ENCODE measurements at places on chromosomes 16 and 17.

DNA sequence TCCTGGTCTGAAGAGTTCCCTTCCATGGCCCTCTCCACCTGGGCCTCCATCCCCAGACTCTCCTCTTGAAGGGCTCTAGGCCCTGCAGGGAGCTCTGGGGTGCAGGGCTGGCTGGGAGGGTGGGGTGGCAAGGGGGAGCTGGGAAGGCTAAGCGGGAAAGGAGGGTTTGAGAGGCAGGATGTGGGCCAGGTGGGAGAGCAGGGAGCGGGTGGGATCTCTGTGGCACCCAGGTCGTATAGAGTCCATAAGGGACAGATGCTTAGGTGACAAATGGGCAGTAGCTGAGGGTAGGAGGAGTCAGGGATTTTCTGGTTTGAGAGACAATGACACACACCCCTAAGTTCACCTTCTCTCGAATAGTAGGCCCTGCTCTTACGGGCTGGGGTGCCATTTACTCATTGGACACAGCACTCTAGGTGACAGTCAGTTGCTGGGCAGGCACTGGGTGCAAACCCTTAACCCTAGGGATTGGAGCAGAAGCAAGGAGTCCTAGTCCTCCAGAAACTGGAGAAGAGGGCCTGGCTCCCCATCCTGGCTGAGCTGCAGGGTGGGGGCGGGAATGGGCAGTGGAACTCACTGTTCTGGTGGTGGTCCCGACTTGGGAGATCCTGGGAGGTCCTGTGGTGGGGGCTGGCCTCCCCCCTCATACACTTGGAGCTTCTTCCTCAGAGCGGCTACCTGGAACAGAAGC, 15.3 kb downstream of the KIF18B start:
- DNase-seq, result no peak

- no peak for DNase-seq
Observed at GRCh38 chr17:63436523-63437110, 9.5 kb downstream of the CYB561 start.

GRCh38 chr17:9890124-9890523, 14.9 kb downstream of the RCVRN start:
- no peak for DNase-seq

GRCh38 chr17:42111265-42111636, 1.3 kb downstream of the DHX58 start:
- DNase-seq, result no peak

DNA sequence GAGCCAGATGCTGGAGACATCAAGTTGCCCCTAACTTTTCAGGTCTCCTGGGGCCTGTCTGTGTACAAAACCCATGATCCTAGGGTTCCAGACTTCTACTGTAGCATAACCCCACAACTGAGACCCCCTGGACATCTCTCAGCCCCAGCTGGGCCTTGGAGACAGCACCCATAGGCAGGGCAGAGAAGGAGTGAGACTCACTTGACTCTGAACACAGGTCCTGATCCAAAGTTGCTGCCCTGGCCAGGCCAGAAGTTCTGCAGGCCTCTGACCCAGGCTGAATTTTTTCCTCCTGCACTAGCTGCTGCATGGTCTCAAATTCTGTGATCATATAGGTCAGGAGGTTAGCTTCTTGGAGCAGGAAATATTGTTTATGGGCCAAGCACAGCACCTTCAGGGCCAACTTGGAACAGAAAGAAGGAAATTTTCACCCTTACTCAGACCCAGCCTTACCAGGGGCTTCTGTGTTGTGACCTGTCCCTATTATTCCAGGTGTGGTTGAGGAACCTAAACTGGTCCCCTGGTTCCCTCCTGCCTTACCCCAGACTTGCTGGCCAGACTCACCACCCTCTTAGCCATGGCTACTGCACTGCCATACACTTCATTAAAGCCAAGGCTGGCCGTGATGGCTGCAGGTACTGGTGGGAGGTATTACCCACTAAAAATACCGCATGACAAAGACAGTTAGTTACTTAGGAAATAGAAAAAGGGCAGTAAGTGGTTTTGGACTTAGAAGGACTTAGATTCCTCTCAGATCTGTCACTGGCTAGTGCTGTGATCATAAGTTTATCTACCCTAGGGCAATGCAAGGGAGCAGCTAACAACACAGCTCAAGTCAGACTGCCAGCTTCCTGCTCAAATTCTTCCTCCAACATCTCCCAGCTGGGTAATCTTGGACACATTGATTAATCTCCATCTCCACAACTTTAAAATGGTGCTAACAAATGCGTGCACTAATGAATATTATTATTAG, 2180.1 kb downstream of the TP53TG3F start:
- no peak for DNase-seq

DNA sequence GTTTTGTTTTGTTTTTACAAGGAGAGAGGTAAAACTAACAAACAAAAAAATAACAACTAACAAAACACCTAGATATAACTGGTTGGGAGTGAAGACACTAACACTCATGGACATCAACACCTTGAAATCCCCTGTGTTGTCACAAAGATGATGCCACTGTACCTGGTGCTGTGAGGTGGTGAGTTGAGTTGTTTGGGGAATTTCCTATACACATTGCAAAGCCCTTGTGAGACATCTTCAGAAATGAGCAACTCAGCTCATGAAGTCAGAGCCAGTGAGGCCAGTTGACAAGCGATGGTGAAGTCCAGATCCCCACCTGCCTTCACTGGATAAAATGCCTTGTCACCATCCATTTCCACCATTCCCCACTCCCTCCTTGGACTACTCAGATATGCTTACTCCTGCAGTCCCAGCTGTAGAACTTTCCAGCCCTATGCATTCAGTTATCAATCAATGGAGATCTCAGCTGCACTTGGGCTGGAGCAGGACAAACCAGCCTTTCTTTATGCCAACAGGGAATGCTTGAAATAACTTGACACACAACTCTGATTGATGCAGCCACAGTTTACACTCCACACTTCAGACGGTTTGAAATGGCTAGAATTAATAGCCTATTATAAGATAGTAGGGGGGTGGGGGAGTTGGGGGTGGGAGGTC, 22.2 kb downstream of the ANKFN1 start:
- no peak for DNase-seq

GRCh38 chr16:19926449-19927390, 42.1 kb upstream of the GPRC5B start:
- no peak for DNase-seq

GRCh38 chr17:35915153-35915964, 15.2 kb downstream of the RDM1 start:
- no peak for DNase-seq

GRCh38 chr17:69473841-69474831, 59.6 kb downstream of the MAP2K6 start:
- no peak for DNase-seq

DNA sequence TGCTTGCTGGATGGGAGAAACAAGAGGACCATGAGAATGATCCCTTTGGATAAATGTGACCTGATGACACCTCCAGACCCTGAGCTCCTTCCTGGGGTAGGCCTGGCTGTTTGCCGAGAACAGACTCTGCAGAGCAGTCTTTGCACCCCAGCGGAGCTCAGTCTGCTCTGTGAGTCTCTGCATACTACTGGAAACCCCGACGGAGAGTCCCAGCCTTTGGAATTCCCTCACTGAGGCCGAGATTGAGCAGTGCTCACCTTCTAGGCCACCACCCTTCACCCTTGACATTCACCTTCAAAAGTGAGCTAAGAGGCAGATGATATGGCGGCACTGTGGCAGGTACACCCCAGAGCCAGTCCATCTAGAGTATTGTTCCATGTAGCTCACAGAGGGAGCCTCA, 172.2 kb upstream of the CDH13 start:
- no peak for DNase-seq

DNA sequence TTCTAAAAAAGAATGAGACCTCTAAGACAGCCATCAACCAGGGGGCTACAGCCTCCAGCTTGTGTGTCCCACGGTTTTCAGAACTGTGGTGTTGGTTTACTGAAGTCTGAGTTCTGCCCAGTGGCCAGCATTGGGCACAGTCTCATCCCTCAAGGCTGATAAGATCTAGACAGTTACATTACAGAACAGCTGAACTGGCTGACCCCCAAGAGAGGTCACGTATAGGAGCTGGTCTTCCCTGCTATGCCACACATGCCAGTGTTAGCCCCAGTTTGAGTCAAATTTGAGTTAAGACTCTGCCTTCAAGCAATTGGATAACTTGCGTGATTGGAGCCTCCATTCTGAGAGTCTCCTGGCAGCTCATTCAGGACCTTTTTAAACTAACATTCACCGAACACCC, 14.8 kb upstream of the NUP93 start:
- no peak for DNase-seq

- no peak for DNase-seq
Observed at GRCh38 chr16:19874851-19875546, 9.6 kb downstream of the GPRC5B start.

DNA sequence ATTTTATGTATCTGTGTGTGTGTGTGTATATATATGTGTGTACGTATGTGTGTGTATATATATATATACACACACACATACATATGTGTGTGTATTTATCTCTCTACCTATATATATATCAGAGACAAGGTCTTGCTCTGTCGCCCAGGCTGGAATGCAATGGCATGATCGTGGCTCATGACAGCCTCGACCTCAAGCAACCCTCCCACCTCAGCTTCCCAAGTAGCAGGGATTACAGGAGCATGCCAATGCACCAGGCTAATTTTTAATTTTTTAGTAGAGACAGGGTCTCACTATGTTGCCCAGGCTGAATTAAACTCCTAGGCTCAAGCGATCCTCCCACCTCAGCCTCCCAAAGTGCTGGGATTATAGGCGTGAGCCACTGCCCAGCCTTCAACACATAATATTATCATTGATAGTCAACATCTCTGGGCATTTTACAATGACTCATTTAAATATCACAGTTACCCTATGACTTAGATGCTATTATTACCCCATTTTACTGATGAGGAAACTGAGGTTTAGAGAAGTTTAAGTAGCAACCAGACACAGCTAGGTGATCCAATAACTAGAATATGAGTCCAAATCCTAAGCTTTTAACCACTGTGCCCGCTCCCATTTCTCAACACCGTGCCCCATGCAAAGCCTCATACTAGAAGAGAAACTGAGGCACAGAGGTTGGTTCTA, 24.3 kb downstream of the G6PC3 start:
- no peak for DNase-seq

DNA sequence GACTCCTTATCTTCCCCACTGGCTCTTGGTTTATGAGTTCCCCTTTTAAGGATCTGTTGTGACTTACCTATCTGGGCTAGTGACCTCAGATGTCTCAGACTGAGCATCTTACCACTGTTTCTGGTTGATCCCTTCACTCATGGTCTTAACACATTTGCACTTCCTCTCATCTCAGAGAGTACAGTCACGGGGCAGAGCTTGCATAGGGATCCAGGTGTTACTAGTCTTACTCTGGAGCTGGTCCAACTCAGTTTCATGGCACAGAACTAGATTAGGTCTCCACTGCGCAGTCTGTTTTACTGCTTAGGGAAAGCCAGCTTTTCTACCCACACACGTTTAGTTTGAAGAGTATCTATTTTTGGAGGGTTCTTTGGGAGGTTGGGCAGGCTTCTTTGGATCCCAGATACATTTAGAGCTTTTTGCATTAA, 10.2 kb downstream of the GABARAPL2 start:
- no peak for DNase-seq

- DNase-seq, result no peak
Observed at GRCh38 chr17:77257596-77258458, 117.1 kb downstream of the SEC14L1 start.

DNA sequence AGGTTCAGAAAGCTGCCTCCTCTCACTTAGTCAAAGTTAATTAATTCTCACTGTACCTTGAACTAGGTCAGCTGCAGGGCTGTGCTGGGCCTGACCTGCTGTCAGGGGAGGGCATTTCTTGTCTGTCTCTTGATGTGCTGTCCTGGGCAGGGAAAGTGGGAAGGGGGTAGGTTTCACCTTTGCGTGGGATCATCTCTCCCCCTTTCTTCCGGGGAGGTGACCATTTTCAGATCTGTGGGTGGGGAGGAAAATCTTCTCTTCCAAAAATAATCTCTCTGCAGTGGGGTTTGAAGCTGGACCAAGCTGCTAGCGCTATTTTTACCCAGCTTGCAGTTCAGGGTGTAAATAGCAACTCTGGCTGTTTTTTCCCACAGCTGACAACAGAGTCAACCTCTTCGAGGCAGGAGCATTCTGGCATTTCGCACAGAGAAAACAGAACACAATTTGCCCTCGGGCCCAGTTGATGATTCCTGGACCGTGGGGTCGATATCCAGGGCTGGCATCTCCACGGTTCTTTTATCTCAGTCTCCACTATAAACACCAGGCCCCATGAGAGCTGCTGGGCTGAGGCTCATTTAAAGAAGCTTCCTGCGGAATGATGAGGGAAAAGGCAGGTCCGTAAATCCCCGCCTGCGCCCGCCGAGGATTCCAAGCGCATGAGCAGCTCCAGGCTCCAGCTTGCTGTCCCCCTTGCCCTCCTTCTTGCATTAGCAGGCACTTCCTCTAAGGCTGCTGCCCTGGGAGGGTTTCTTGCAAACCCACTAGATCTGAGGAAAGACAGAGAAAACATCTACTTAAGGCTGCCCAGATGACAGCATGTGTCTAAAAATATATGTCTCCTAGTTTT, 93.9 kb downstream of the YPEL2 start:
- no peak for DNase-seq

- no peak for DNase-seq
Observed at GRCh38 chr16:59905131-59905530, 1171.0 kb upstream of the GOT2 start.

GRCh38 chr17:81576621-81577277, 24.6 kb upstream of the FAAP100 start:
- no peak for DNase-seq

GRCh38 chr17:7739746-7740145, 22.2 kb downstream of the DNAH2 start:
- DNase-seq, result no peak

GRCh38 chr17:66767154-66767933, 67.6 kb upstream of the CACNG5 start:
- DNase-seq, result no peak

GRCh38 chr16:19393226-19394111, 24.2 kb upstream of the TMC5 start:
- DNase-seq, result no peak

DNA sequence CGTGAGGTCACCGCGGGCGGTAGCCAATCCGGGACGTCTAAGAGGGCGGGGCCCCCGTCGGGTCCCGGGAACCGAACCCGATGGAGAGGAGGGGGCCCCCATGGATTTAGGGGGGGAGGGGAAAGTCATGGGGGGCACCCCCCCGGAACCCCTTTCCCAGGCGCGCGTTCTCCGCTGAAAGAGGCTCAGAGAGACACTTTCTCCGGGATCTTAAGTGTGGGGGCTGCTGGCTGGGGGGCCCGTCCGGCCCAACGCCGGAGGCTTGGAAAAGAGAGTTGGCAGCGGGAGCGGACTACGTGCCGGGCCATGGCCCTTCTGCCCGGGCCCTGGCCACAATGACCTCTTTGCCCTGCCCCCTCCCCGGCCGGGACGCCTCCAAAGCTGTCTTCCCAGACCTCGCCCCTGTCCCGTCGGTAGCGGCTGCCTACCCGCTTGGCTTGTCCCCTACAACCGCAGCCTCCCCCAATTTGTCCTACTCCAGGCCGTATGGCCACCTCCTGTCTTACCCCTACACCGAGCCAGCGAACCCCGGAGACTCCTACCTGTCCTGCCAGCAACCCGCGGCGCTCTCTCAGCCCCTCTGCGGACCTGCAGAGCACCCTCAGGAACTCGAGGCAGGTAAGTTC, at the start of gene DLX4:
TSS of gene DLX4 (plus strand) at position 57 of the 626 bp plus-strand sequence. CDS start at position 336, 279 bp downstream.
- no peak for DNase-seq

Measured in activated gamma-delta T cell treated with anti-CD3 and anti-CD28 coated beads, Interleukin-2, amount 50 U/mL, for 16 hours (primary cell).